ENCODE measurements at places on chromosomes 3 and 15.
A peak's percentile ranks its signal among the peaks of the same experiment; 100 is the strongest.

- DNase-seq, result no peak
Observed at GRCh38 chr3:62571916-62572315, 198.6 kb upstream of the FEZF2 start.

DNA sequence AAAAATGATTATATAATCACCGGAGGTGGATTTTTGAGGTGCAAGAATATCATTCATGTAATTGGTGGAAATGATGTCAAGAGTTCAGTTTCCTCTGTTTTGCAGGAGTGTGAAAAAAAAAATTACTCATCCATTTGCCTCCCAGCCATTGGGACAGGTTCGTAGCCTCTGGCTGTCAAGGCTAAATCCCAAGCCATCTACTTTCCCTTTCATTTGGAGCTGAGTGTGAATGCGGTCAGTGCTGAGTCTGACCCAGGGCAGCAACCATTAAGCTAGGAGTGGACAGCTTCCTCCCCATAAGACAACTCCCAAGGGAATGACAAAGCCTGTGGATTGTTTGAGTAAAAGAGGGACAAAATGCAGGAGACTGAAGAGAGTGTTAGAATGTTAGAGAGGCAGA, 33.6 kb downstream of the PARP14 start:
- no peak for DNase-seq

DNA sequence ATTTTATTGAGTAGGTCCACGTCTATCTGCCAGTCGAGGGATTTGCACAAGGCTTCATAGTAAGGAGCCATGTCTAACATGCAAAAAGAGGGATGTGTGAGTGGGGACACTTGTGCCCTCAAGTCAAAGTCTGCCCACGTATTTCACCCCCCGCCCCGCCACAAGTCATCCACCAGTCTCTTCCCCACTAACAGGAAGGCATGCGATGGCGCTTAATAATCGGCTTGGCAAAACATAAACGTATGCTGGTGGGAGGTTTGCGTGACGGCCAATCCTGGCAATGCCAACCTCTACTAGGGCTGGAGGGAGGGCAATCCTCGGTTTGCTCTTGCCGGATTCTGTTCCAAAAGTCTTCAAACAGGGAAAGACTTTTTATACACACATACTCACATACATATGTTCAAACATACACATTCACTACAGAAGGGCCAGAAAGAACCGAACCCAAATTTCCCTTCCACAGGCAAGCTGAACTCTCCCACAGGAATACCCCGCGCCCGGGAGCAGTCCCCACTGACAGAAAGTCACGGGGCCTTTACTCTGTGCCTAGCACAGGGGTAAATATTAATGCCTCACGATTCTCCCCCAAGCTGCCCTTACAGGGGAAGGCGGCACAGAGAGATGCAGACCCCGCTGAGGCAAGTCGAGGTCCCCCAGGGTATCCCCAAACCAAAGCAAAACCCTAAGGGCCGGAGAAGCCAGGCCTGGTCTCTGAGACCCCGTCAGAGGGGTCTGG, 675 bp downstream of the PSMD6 start:
- DNase-seq, result peak; percentile 5

- peak; percentile 27 for DNase-seq
Observed at GRCh38 chr15:77030048-77030927, 35.4 kb downstream of the PSTPIP1 start.

GRCh38 chr3:155984791-155985417, 114.5 kb downstream of the GMPS start:
- DNase-seq, result no peak

GRCh38 chr15:37995461-37996347, 61.3 kb downstream of the TMCO5A start:
- no peak for DNase-seq

DNA sequence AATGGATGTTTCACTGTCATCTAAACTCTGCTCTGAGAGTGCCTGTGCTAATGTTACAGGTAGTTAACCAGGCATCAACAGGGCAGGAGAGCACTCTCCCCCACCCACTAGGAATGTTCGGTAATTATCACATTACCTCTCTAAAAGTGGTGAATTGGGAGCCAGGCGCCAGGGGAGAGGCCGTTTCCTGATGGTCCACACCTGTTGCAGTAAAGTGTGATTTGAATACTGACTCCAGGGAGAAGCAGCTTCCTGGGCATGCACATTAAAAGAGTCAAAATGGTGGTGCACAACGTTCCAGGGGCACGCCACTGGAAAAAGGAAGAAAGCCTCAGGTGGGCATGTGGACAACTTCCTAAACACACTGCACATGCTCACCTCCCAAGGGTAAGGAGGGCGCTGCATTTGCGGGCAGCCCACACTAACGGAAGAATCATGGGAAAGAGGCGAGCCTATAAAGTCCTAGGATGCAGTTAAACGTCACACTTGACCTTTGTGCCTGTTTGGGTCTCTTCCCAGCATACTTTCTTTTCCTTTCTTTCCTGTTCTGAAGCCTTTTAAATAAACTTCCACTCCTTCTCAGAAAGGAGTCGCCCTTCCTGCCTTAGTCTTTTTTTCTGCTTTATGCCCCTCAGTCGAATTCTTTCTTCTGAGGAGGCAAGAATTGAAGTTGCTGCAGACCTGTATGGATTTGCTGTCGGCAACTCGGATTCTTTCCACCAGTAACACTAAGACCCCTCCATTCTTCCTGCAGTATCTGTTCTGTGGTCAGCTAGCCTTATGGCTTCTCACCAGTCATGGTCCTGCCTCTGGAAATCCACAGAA, 28.9 kb upstream of the GPD1L start:
- DNase-seq, result no peak

DNA sequence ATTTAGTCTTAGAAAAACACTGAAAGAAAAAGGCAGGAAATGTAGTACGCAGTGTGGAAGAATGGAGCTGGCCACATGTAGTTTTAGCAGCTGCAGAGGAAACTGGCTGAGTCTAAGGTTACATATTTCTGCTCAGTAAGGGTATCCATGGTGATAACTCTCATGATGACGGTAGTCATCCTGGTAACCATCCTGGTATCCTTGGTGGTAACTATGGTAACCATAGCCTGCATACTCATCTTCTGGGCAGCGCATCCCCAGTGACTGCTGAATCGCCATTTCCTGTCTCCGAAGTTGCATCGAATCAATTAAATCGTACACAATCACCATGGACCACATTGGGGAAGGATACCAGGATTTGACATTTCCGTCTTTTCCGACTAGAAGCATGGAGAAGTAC, 35.7 kb downstream of the CCDC80 start:
- no peak for DNase-seq

GRCh38 chr3:174162550-174162949, 696.6 kb upstream of the NAALADL2 start:
- no peak for DNase-seq

- DNase-seq, result no peak
Observed at GRCh38 chr3:187741403-187742350, 3.6 kb downstream of the BCL6 start.

DNA sequence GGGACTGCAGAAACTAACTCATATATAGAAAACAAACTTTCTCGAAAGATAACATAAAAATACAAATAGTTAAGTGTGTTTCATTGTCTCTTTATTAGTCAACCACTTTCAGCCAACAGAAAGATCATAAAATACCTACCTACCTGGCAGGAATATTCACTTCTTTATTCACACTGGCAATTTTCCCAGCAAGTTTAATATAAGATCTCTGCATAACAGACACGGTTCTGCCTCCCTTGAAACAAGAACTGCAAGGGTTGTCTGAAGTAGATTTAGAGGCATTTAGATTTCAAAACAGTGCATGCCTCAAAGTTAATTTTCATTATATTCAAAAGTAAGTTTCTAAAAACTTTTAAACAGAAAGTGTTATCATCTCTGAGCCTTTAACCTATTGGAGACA, 7.1 kb downstream of the NPTN start:
- DNase-seq, result no peak

- DNase-seq, result peak; percentile 17
Observed at GRCh38 chr3:40971191-40972168, 227.8 kb upstream of the CTNNB1 start.

- no peak for DNase-seq
Observed at GRCh38 chr15:32959077-32959476, 235.4 kb downstream of the FMN1 start.

DNA sequence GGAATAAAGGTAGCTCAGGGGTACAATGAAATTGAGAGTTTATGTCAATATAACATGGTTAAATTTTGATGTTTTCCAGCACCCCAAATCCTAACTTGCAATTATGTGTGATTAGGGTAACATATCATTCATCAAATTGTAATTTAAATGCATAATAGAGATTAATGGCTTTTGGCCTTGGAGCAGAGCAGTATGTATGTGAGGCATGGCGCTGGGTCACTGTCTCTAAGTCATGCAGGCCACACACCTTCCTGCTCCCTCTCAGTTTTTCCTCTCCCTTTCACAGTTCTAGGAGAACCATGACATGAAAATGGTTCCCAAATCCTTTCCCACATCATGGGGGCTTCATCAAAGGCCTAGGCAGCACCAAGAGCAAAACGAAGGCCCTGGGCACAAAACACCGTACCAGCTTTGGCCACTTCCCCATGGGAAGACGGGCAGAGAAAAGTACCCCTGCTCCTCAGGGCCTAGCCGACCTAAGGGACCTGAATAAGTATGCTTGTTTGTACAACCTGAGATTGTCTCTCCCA, 3.9 kb upstream of the SRP14 start:
- DNase-seq, result no peak

DNA sequence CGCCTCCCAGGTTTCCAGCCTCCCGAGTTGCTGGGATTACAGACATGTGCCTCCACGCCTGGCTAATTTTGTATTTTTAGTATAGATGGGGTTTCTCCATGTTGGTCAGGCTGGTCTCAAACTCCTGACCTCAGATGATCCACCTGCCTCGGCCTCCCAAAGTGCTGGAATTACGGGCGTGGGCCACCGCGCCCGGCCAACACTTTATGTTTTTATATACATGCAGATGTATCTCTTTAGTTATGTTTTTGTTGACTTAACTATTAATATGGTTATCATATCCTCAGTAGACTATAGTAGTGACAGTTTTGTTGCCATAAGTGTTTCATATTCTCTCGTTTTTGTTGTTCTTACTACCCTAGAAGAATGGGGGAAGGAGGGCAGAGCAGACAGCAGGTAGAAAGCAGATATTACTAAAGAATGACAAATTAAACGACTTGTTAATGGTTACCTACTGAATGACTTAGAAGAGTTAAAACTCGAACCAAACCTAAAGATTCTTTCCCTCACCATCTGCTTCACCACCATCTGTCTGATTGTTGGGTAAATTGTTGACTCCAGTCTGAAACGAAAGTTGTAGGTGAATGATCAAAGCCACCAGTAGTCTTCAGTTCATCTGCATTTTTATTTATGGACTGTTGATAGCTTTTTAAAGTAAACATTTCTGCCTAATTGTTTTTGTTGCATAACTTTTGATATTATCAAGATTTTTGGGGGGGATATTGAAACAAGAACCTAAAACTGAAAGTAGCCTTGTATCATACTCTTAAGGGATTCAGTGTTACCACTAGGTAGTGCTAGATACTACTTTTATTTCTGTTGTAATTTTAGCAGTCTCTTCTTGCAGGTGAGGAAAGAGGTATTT, 89.3 kb downstream of the RASA2 start:
- no peak for DNase-seq

- no peak for DNase-seq
Observed at GRCh38 chr3:46413951-46414350, 6.9 kb downstream of the CCRL2 start.

DNA sequence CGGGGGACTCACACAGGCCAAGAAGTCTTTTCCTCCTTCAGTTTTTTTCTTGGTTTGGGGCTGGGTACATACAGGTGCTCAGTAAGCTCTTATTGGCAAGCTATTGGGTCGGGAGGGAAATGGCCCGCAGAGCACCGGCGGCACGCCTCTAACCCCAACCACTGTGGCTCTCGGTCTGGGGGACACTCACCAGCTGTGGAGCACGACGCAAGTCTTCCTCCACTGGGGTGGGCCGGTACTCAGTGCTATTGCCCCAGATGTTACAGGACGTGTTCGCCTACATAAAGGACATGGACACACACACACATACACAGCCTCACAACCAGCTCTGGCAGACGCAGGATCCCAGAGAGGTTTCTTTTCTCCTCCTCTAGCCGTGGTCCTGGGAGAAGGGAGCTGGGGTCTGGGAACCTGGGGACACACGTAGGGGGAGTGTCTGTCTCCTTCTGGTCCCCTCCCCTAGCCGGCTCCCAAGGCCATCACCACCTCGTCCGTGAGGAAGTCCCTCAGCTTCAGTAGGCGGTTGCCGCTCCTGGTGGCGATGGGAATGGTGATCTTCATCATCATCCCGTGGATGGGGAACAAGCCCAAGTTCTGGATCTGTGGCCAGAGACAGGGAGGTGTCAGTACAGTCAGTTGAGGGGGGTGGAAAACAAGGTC, 33.4 kb downstream of the FEM1B start:
- no peak for DNase-seq

GRCh38 chr15:69758810-69759790, 306.5 kb downstream of the RPLP1 start:
- peak; percentile 37 for DNase-seq

- no peak for DNase-seq
Observed at GRCh38 chr3:46027021-46027705, at the start of gene XCR1. XCR1 (minus strand) TSS chr3:46027483; CDS start chr3:46021947, 5,536 bp downstream.

GRCh38 chr3:43093974-43094373, 11.9 kb downstream of the POMGNT2 start:
- DNase-seq, result no peak

DNA sequence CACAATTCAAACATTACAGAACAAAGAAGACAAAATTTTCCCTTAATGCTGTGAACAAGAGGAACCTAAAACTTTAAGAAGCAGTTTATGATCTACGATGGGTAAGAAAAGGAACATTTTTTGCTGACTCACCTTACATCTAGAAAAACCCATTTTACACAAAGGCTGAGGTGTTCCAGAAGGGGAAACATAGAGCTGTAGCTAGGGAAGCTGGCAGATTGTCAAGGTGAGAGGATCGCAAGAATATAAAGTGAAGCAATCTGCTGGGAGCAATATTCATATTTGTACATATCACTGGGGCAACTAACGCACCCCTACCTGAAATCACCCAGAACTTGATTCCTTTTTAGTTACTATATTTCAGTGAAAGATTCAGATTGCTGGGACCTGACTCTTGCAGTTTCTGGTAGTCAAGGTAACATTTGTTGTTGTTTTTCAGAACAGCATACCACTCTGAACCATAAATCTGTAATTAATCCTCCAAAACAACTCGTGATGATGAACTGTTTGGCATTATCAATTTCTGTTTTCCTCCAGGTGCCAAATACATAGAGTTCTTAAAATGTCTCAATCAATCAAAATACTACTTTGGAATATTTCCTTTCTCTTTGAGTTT, 184.1 kb upstream of the LRRC3B start:
- no peak for DNase-seq

DNA sequence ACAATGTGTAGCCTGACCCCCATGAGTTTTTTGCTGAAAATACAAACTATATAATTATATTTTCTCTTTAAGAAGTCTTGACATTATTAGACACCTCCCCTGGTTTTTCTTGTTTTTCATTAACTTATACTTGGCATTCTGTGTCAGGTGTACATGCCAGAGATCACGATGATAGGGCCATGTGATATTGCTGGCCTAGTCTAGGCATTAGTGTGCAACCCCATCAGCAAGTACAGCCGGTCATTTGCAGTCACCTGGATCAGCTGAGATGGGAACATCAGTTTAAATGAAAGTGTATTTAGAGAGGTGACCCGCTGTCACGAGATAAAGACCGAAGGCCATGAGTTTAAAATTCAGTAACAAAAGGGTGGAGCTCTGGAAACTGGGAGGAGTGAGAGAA, 12.6 kb upstream of the SPPL2A start:
- DNase-seq, result no peak

All from GM12891 (cell line).